Activated CD4-positive, alpha-beta T cell treated with anti-CD3 and anti-CD28 coated beads, Interleukin-2, amount 10 ng/mL, durations not matched to agents 24 days and 14 days (primary cell): ENCODE measurements at places on chromosomes 6 and 20. TPM values are rescaled to one million over a fixed set of nuclear protein-coding genes. Genes with fewer than 3 reads are reported as not detected.

AVP gene
- total RNA-seq, result not detected in 2 replicates

NAA20 gene
- 85.4 and 96.4 TPM in 2 replicates for total RNA-seq

DNA sequence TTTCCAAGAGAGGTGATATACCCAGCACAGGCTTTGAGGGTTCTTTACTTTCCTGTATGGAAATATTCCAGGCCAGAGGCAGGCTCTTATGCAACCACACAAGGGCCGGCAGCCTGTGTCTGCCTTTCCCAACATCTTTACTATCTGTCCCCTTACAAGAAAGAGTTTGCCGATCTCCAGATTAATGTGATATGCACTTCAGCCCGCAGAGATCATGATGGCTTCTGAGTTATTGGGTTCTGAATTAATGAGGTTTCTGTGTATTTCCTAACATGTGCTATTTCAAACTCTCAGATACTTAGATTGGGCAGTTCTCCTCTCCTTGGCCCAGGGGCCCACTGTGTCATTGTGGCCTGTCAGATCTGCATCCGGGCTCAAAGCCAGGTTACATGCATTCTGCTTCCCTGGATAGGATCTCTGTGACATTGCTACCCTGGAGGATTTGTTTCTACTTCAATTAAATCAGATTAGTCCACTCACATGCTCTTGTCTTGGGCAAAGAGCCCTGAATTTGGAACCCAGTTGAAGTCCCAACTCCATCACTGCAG lies 56.6 kb downstream of the TGM2 start:
- H3K4me3 ChIP-seq, result no peak overlapping the region
- no peaks in the 10 kb centered on the region for H3K36me3 ChIP-seq
- H3K4me1 ChIP-seq, result peaks cover 2% of the 10 kb centered on the region
- H3K27ac ChIP-seq, result no peak overlapping the region

TBXT gene
- total RNA-seq, result not detected in 2 replicates

- H3K4me1 ChIP-seq, result no peaks in the 10 kb centered on the region
- no peak overlapping the region for H3K4me3 ChIP-seq
- H3K36me3 ChIP-seq, result no peaks in the 10 kb centered on the region
- no peak for DNase-seq
These were observed 26.5 kb upstream of the MYCT1 start for GRCh38 chr6:152671171-152671570.

EYS gene
- not detected in 2 replicates for total RNA-seq

- H3K27ac ChIP-seq, result no peak overlapping the region
- no peak for DNase-seq
- no peak overlapping the region for H3K4me3 ChIP-seq
These were observed 4.7 kb downstream of the SLC16A10 start for GRCh38 chr6:111091987-111092386.

DNA sequence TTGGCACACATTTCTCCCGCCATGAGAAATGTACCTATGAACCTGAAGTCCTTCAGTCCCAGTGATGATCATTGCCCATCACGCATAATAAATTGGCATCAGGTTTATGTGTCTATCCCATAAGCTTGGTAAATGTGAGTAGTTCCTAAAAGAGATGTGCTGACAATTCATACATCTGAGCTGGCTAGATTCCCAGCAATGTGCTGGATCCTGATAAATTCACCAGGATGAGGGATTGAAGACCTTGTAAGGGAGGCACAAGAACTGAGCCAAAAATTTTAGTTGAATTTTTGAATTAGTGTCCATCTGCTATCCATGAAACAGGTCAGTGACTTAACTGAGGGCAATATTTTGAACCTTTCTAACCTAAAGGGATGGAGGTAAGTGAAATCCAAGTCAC lies 267.9 kb upstream of the CITED2 start:
- H3K27ac ChIP-seq, result no peak overlapping the region
- H3K4me1 ChIP-seq, result peaks cover 6% of the 10 kb centered on the region
- H3K36me3 ChIP-seq, result no peaks in the 10 kb centered on the region
- H3K4me3 ChIP-seq, result no peak overlapping the region
- DNase-seq, result no peak

DNA sequence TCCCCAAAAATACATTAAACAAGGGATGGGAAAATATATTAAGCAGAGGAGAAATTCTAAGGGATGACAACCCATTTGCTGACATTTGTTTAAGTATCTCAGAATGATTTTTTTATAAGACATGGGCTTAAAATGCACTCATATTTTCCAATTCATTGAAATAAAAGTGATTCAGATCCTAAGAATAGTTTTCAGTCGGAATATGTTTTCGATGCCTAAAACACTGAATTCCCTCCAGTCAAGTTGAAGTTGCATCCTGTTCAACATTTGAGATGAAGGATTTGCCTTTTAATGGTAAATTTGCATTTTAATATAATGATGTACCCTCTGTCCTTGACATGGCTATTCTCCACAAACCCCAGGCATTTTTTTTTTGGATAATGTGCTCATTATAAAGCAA lies 79.3 kb downstream of the PTCHD4 start:
- H3K27ac ChIP-seq, result no peak overlapping the region
- no peak for DNase-seq
- peaks cover 4% of the 10 kb centered on the region for H3K4me1 ChIP-seq
- no peaks in the 10 kb centered on the region for H3K27me3 ChIP-seq
- no peak overlapping the region for H3K4me3 ChIP-seq

HAO1 gene
- total RNA-seq, result not detected in 2 replicates

ZNF334 gene
- total RNA-seq, result 1.6 and 2.0 TPM in 2 replicates

DNA sequence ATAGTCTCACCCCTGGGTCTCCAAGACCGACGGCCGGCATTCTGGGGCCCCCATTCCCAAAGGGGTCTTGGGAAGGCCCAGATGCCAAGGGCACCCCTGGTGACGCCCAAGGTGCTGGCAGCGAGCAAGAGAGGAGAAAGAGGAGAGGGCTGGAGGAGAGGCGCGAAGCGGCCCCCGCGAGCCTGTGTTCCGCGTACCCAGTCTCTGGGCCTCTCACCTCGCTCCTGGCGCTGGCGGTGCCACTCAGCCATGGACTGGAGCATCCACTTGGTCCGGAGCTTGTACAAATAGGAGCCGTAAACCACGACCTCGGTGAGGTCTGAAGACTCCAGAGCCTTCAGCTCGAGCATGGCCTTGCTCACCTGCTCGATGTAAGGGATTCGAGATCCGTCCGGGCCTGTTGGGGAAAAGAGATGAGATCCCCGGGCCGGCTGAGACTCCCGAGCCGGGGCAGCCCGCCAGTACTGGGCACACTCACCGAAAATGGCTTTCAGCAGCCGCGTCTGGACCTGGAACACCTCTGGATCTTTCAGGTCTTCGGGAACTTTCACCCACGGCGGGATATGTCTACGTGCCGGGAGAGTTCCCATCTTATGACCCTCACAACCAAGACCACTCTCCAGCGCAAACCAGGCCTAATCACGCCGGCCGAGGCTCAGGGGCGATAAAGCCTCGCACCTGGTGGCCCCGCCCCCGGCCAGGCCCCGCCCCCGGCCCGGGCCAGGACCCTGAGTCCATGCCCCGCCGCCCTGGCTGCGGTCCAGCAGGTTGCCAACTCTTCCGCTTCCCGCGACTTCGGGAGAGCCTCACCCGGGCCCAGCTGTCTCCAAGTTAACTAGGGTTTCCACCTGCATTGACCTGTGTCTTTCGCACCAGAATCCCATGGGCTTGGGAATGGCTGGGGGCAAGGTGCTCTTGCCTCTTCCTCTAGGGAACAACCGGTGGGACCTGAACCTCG lies at the start of gene DPPA5:
Gene DPPA5 (minus strand): TSS at position 641 of the 958 bp plus-strand sequence. CDS start 51 bp downstream, at position 590.
- H3K4me1 ChIP-seq, result no peaks in the 10 kb centered on the region
- no peak within 1 kb of the TSS for H3K27ac ChIP-seq
- no peaks in the 10 kb centered on the region for H3K36me3 ChIP-seq
- peaks cover 26% of the 10 kb centered on the region for H3K27me3 ChIP-seq
- H3K4me3 ChIP-seq, result no peak within 1 kb of the TSS

SLC17A2 gene
- total RNA-seq, result 0.14 TPM in 1 of 2 replicates, not detected in the other

DNA sequence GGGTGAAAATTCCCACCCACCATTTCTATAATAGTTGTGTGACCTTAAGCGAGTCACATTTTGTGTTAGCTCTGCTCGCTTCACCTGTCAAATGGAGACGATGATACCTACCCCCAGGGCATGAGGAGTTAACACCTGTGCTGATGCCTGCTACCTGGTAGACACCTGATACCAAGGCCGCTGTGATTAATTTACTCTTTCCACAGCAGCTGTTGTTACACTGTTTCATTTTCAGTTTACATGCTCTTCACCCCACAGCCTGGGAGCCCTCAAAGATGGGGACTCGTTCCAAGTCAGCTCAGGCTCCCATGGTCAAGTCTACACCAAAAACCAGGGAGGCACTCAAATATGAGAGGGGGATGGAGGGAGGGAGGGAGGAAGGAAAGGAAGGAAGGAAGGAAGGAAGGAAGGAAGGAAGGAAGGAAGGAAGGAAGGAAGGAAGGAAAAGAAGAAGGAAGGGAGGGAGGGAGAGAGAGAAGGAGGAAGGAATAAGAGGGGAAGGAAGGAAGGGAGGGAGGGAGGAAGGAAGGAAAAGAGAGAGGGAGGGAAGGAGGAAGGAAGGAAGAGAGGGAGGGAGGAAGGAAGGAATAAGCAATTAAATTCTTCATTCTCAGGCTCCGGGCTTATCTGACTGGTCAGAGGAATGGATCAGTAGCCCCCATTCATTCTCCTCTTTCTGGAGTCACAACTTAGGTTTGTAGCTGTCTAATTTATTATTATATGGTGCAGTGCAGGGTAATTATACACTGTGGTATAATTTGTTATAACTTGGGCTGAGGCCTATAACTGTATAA lies 40.9 kb downstream of the PDYN start:
- no peak overlapping the region for H3K4me3 ChIP-seq
- H3K27me3 ChIP-seq, result peaks cover 11% of the 10 kb centered on the region
- no peak overlapping the region for H3K27ac ChIP-seq
- no peak for DNase-seq
- H3K36me3 ChIP-seq, result no peaks in the 10 kb centered on the region
- no peaks in the 10 kb centered on the region for H3K4me1 ChIP-seq

PHF1 gene
- total RNA-seq, result 29.5 and 33.6 TPM in 2 replicates

PRDM1 gene
- total RNA-seq, result 35.9 and 37.4 TPM in 2 replicates

- no peak overlapping the region for H3K4me3 ChIP-seq
- no peaks in the 10 kb centered on the region for H3K36me3 ChIP-seq
- no peak for DNase-seq
- H3K27me3 ChIP-seq, result no peaks in the 10 kb centered on the region
These were observed 30.8 kb upstream of the CD2AP start for GRCh38 chr6:47446669-47447330.

- no peaks in the 10 kb centered on the region for H3K4me1 ChIP-seq
- no peak overlapping the region for H3K4me3 ChIP-seq
- no peak for DNase-seq
- H3K27me3 ChIP-seq, result no peaks in the 10 kb centered on the region
- H3K27ac ChIP-seq, result no peak overlapping the region
These were observed 201.6 kb upstream of the SNX9 start for GRCh38 chr6:157621406-157621805.

DNA sequence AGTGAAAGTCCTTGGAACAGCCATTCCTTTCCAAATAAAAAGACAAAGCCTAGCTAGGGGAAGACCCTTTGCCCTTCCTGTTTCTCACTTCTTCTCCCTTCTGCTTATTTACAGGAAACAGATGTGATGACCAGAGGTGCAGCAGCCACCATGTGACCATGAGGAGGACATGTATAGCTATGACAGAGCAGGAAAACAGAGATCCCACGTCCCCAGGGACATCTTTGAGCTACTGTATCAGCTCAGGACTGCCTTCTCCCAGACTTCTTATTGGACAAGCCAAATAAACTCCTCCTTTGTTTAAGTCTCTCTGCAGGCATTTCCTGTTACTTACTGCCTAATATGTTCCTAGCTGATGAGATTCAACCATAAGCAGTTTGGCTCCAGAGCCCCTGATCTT lies 133.1 kb upstream of the MLN start:
- H3K27ac ChIP-seq, result peak overlapping the region; percentile 61

SIGLEC1 gene
- not detected in 2 replicates for total RNA-seq

- H3K4me1 ChIP-seq, result no peaks in the 10 kb centered on the region
- no peaks in the 10 kb centered on the region for H3K36me3 ChIP-seq
- DNase-seq, result no peak
- H3K27me3 ChIP-seq, result no peaks in the 10 kb centered on the region
- H3K27ac ChIP-seq, result no peak overlapping the region
- H3K4me3 ChIP-seq, result no peak overlapping the region
These were observed 245.4 kb downstream of the NRN1 start for GRCh38 chr6:5761370-5761769.

BANF2 gene
- total RNA-seq, result not detected in 2 replicates

CDH4 gene
- not detected in 2 replicates for total RNA-seq

FAM217A gene
- total RNA-seq, result not detected in 2 replicates

DNA sequence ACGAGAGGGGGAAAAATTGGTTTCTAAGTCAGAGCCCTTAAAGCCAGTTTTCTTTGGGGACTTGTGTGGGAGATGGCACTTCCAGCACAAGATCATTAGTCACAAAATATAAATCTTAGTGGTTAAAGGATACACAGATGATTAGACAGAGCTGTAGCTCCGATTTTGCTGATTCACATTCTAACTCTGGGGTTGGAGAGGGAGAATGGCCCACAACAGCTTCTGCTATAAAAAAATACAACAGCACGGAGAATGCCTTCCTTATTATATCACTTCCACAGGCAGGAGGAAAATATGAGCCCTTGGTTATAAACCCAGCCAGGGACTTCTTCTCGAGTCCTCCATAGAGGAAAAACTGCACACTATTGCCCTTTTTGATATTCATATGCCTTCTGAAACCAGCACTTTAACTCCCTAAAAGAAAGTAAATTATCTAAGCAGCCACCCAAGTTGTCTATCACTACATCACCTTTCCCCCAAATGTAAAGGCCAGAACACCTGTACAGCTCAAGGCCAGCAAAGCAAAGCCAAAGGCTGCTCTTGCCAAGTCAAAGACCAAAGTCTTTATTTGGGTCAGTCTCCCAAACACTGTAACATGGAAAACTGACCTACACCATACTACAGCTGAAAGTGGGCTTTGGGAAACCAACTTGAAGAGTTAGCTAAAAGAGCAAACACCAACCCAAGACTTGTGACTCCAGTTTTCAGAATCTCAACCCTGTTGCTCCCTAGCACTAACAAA lies 10.4 kb downstream of the MRPL14 start:
- DNase-seq, result no peak
- H3K27me3 ChIP-seq, result no peaks in the 10 kb centered on the region
- H3K36me3 ChIP-seq, result peaks cover 42% of the 10 kb centered on the region
- H3K27ac ChIP-seq, result peak overlapping the region; percentile 64

- no peak overlapping the region for H3K4me3 ChIP-seq
- no peak for DNase-seq
- H3K4me1 ChIP-seq, result peaks cover 3% of the 10 kb centered on the region
- H3K27ac ChIP-seq, result no peak overlapping the region
These were observed 28.2 kb downstream of the GPR63 start for GRCh38 chr6:96809119-96809518.

DNA sequence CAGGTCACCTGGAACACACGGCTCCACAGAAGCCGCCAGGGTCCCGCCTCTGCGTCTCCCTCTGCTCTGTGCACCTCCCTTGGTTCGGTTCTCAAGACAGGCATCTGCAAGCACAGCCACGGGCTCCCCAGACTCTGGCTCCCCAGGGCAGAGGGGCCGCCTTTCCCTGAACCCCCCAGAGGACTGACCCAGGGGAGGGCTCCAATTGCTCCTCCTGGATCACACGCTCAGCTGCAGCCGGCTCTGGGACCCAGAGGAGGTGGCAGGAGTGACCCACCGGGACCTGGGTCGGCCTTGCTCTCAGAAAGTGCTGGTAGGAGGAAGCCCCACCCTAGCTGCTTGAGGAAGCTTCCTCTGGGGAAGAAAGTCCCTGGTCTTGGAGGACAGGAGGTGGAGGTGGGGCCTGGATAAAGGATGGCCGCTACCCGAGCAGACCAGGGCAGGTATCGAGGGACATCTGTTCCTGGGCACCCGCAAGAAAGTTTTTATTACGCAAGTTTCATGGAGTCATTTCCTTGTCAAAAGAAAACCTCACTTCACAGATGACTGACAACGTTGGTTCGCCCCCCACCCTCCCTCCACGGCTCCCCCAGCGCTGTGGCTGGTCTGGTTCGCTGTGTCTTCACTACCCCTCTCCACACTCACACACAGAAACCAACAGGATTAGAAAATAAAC lies 103.9 kb upstream of the AFDN start:
- H3K4me3 ChIP-seq, result no peak overlapping the region
- H3K27me3 ChIP-seq, result peaks cover 45% of the 10 kb centered on the region
- DNase-seq, result no peak
- H3K4me1 ChIP-seq, result no peaks in the 10 kb centered on the region

RAD21L1 gene
- total RNA-seq, result not detected in 2 replicates

EYA4 gene
- total RNA-seq, result not detected in 2 replicates
